ENCODE measurements at places on chromosomes 5 and 9.

DNA sequence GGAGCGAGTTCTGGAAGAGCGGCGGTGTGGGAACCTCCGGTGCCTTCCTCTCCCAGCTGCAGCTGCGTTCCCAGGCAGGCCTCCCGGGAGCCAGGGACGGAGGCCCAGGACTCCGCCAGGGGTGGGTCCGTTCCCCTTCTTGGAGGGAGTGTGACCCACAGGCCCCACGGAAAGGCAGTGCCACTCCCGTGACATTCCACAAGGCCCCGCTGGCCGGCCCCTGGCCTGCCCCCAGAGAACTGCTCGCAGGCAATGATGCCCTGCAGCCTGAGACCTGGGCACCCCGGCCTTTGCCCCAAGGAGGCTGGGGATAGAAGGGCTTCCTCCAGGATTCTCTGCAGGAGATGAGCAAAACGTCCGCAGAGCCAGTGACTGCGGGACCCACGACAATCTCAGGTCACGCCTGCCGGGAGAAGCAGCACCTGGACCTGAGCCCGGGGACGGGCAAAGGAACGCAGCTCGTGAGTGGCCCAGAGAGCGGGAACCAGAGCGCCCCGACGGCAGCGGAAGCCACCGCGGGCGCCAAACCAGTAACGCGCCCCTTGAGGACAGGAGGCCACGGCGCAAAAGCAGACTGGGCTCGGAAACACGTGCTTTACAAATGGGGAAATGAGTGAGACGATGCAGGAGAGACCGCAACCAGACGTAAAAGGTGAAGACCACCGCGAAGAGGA is 9.3 kb downstream of the OBP2B start:
- no peak for DNase-seq

DNA sequence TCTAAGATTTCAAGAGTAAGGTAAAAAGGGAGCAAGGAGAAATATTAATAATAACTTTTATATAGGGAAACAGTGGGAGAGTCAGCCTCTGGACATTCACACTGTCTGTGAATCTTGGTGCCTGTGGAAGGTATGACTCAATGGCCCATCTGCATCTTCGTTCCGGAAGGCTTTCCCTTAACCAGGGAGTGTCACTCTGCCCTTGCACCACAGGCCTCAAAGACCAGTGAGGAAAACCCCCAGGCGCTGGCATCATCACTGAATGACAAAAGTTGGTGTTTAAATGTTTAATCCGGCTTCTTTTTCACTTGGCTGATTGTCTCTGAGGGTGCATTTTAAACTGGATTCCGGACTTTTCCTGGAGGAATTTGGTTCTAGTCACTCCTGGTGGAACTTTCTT is 522.4 kb upstream of the TLE4 start:
- DNase-seq, result no peak

GRCh38 chr5:28397502-28397941 is 1359.1 kb upstream of the CDH9 start:
- DNase-seq, result no peak

DNA sequence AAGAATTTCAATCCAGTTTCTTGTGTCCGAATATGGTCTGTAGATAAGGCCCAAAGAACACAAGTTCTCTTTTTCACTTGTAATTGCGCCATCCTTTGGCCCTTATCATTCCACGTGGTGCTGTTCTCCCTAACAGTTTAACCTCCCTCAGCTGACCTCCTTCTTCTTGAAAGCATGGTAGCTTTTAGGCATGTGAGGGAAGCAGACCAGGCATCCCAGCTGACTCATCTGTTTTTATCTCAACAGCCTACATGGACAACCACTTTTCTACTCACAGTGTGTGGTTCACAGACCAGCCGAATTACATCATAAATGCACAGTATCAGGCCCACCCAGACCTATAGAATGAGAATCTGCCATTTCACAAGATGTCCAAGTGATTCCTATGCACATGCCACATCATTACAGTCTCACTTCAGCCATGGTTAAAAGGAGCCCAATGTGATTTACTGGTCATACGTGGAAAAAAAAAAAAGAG is 26.9 kb upstream of the PLIN2 start:
- DNase-seq, result no peak

- DNase-seq, result peak; percentile 65
Observed at GRCh38 chr5:98827161-98827560, 53.7 kb downstream of the RGMB start.

- no peak for DNase-seq
Observed at GRCh38 chr5:78765756-78766411, 117.3 kb upstream of the LHFPL2 start.
